Right cardiac atrium (tissue), 5 donors: ENCODE measurements at places on chromosomes 5 and 9. TPM values are rescaled to one million over a fixed set of nuclear protein-coding genes. Genes with fewer than 3 reads are reported as not detected.

DNA sequence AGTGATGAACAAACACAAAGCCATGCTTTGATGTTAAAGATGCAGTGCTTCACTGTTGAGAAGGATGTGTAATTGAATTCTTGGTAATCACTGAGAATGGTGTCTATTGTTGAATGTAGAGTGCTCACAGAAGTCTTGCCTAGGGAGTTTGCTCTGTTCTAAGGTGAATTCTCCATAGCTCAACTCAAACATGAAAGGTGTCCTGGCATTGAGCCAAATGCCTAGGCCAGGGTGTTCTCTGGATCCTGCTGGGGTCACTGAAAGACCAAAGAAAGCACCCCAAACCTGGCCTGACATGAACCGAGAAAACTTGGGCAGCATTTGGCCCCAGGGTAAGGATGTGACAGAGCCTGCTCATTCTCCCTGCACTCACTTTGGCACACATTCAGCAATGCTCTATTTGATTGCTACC is 217.3 kb downstream of the ARL15 start:
- DNase-seq, result no peak

DNA sequence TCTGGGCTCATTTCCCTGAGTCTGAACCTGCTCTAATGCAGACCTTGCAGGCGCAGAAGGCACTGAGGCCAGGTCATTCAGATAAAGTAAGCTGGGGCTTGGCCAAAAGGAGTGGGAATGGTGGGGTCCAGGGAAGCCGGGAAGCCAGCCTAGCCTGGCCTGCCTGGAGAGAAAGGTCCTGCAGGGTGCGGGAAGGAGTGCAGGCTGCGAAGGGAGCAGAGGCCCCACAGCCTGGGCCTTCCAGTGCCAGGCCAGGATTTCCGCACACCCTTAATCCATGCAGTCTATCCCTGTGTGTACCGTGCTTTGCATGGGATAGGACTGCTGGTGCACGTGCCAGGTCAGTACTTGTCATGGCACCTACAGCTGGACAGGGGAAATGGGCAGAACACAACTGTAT is 3.6 kb upstream of the STING1 start:
- DNase-seq, result no peak

DNA sequence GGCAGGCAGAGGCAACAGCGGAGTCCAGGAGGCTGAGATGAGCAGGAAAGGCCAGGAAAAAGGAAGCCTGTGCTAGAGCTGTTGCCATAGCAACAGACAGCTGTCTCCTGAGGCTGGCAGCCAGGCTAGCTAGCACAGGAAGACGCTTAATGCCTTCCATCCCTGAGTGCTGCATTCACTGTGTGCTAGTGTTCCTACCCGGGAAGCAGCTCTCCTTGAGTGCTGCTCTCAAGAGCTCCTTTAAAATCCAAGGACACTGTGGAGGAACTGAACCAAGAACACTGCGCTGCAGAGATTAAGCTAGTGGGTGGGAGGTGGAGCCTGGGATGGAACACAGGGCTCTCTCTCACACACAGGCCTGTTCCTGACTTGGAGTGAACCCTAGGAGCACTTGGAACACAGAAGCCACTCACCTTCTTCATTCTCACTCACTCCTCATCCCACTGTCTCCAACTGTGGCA is 53.5 kb upstream of the IL7R start:
- no peak for DNase-seq

DNA sequence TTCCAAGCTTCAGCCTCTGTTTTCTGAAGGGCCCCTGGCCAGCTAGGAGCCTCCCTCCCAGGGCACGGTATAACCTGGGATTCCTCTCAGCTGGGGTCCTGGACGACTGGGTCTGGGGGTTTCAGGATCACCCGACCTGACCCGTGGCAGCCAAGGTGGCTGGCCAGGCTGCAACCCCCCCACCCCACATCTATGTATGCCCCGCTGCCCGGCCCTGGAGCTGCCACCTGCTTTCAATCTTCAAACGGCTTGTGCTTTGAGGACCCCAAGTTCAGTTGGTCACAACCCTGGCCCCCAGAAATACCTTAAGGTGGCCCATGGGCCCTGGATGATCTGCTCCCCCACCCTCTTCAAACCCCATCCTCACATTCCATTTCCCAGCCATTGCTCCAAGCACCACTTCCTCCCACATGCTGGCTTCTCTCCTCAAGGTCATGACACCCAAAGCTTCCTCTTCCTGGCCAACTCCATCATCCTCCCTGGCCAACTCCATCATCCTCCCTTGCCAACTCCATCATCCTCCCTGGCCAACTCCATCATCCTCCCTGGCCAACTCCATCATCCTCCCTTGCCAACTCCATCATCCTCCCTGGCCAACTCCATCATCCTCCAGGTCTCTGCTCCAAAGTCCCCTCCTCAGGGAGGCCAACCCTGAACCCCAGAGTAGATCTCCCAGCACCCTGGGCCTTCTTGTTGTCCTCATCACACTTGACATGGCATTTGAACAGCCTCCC is 17.2 kb upstream of the TTLL11 start:
- DNase-seq, result no peak

DNA sequence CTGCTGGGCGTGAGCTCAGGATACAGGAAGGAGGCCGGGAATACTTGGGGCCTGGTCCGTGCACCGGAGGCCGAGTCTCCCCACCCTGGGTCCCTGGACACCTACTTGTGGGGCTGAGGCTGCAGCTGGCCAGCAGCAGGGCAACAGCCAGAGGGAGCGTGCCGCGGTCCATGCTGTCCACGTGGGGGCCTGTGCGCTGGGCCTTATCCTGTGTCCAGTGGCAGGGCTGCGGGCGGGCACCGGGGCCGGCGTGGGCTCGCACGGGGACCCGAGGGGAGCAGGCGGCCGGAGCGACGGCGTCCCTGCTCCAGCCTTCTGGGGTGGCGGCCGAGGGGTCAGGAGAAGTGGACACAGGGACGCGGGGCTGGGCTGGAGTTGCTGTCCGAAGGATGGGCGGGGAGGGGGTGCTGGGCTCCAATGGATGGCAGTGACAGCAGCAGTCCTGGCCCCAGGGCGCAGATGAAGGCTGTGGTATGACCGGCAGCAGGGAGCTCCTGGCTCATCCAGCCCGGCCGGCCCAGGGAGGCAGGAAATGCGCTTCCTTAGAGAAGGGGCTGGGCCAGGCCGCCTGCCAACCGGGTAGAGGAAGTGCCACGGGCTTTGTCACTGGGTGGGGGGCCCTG is at the start of gene ENG:
Gene ENG (minus strand): TSS at position 475 of the 623 bp plus-strand sequence. CDS start 303 bp downstream, at position 172.
- DNase-seq, result peak; percentile 95

DNA sequence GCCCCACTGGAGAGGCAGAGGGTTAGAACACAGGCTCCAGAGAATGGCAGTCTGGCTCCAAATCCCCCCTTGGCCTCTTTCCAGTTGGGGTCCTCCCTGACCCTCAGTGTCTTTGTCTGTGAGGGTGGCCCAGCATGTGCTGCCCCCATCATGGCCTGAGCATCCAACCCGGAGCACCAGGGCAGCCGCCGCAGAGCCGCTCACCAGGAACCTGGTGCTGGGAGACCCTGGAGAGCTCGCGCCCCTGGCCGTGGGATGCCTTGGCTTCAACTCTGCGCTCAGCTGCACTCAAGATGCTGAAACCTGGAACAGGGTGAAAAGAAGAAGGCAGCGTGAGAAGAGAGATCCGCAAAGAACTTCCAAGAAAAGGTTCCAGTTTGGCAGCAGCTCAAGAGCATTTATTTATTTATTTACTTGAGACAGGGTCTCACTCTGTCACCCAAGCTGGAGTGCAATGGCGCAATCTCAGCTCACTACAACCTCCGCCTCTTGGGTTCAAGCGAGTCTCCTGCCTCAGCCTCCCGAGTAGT is 3.8 kb downstream of the CCDC187 start:
- peak; percentile 31 for DNase-seq

DNA sequence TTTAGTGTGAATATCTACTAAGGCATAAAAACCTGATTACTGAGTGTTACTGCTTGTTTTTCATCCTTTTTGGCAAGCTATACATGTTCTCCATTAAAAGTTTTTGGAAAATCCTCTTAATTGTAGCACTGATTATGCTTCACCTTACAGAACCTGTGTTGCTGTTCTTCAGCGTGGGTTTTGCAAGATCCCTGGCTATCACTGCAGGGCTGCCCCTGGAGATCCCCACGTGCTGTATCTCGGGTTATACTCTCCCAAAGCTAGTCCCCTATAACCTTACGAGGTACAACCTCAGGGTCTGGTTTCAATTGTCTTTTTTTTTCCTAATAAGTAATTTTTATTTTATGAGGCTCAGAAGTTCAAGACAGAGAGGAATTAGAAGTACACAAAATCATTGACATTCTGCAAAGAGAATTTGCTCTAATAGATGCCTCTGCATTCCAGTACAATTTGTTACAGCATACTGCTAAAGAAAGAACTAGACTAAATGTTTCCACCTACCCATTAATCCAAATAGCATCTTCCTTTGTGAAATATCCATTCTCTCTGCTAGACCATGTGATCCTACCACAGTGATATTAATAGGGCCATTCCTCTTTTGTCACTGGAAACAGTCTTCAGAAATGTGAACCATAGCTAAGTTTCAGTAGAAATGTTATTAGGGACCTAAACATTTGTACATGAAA is 25.8 kb upstream of the CAMK4 start:
- DNase-seq, result no peak

GRCh38 chr9:36078051-36078450 is 41.3 kb downstream of the RECK start:
- DNase-seq, result no peak

GRCh38 chr5:171270136-171270535 is 38.9 kb upstream of the TLX3 start:
- DNase-seq, result no peak

DNA sequence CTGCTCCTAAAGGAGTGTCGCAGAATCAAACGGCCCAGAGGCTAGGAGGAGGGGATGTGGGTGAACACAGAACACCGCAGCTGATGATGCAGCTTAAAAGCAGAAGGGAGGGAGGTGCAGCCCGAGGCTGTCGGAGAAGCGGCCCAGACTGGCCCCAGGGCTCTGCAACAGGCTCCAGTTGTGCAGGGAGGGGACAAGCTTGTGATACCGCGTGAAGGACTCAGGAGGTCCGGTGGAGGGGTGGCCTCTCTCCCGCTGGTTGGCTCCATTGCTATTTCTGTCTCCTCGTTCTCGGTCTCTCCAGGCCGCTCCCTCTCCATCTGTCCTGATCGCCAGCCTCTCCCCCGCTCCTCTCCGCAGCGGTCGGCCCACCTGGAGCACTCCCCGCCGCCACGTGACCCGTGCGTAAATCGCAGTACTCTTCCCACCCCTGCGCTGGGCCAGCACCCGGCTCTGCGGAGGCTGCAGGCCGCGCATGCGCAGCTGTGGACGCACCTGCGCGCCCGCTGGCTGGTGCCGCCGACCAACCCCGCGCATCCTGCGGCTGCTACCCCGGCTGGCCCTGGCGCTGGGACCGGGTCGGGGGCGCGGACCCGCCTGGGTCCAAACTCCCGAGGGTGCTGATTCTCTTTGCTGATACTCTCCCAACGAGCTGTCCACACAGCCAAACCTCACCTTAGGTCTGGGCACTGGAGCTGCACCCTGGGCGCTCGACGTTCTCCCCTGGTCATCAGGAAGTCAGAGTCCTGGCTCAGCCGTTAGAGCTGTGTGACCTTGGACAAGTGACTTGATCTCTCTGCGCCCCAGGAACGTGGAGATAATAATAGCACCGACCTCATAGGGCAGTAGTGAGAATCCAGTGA is 3.7 kb upstream of the STXBP1 start:
- DNase-seq, result peak; percentile 88

DNA sequence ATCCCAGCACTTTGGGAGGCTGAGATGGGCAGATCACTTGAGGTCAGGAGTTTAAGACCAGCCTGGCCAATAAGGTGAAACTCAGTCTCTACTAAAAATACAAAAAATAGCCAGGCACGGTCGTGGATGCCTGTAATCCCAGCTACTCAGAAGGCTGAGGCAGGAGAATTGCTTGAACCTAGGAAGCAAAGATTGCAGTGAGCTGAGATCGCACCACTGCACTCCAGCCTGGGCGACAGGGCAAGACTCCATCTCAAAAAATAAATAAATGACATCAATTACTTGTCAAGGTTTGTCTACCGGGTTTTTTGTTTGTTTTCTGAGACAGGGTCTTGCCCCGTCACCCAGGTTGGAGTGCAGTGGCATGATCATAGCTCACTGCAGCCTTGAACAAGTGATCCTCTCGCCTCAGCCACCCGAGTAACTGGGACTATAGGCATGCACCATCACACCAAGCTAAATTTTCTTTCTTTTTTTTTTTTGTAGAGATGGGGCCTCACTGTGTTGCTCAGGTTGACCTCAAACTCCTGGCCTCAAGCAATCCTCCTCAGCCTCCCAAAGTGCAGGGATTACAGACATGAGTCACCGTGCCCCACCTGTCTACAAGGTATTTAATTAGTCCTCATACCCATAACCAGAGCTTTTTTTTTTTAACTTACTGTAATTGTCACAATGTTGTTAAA is 64.9 kb downstream of the SUSD1 start:
- DNase-seq, result no peak

GRCh38 chr5:105751908-105752307 is 1918.8 kb downstream of the EFNA5 start:
- no peak for DNase-seq

DNA sequence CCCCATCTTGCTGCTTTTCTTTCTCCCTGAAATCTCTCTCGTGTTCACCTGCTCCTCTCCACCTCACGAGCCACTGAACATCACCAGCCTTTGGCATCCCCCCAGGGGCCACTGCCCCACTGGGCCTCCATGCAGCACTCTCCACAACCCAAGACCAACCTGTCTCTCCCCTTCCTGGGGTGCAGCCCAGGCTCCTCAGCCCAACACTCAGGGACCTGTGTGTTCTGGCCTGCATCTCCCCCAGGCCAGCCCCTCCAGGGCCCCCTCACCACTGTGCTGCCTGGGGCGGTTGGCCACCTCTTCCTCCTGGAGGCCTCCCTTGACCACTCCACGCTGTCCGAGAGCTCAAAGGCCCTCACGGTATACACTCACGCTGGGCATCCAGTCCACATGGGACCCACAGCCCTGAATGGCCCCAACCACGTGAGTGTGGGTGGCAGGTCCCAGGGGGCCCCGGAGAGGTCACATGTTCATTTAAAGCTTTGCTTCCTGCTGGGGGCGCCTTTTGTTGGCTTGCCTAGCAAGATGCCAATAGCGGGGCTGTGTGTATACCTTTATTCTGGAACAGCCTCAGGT is 453 bp upstream of the DOK3 start:
- DNase-seq, result peak; percentile 41

DNA sequence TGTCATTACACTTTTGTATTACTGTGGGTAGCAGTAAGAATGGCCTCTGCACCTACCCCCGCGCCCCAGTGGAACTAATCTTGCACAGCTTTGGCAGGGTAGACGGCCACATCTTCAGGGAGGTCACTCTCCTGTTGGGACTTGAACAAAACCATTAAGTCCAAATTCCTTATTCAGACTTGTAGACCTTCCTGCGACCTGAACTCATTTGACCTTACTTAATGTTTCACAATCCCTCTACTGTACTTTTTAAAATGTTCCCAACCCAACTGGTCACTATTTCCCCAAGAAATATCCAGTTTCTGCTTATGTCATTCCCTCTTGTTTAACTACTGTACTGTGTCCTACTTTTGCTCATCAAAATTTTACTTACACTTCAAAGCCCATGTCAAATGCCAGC is 5.3 kb upstream of the FAM120AOS start:
- DNase-seq, result no peak

GRCh38 chr5:52945040-52945439 is 44.1 kb upstream of the ITGA2 start:
- DNase-seq, result no peak

- no peak for DNase-seq
Measured at GRCh38 chr9:118595719-118596305, 773.4 kb downstream of the BRINP1 start.

Gene GFI1B
- 0.46 TPM for total RNA-seq

Gene ZFP37
- 2.6 TPM for total RNA-seq

Gene PCDHGC5
- 1.4 TPM for total RNA-seq

Gene DRD1
- total RNA-seq, result not detected

Gene PCDHGA5
- 4.7 TPM for total RNA-seq

Gene SPINK13
- not detected for total RNA-seq

Gene CTXN3
- total RNA-seq, result not detected

Gene FGF1
- total RNA-seq, result 39.2 TPM
